ENCODE measurements at places on chromosomes 2 and 18.

DNA sequence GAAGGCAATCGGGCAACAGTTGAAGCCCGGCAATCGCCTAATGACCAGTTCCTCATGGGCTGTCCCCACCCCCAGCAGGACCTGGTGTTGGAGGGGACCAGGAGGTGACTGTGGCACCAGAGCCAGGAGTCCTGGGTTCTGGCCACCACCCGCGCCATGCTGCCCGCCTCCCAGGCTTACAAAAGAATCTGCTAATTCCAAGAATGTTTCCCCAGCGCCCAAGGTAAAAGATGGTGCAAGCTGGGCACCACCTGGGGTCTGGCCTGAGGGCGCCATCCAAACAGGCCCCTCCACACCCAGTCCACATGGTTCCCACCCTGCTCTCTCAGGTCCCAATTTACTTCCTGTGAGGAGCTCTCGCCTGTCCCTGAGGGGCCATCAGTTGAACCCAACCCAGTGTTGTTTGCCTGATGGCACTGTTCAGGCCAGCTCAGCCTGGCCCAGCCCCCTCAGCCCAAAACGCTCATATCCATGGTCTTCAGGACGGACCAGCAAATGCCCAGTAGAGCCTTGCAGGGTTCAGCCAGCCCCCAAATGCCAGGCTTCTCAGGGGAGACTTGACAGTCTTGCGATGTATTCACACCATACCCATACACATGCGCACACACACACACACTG is 5.1 kb downstream of the SDC1 start:
- no peak for DNase-seq

GRCh38 chr18:10051877-10052631 is 138.2 kb downstream of the VAPA start:
- no peak for DNase-seq

DNA sequence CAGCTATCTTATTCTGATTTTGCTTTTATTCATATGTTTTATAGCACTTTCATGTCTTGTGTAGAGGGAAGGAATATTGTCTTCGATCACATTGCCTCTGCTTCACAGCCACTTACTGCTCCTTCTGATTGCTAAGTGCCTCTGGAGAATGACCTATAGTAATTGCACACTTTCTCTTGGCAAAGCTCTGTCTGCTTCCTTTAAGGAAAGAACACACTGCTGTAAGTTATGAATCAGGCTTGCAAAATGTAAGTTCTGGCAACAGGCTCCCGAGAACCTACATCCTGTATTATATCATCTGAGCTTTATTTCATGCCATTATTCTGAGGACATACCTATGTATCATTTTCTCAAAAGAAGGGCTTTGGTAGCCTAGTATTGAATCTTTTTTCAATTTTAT is 170.7 kb downstream of the ZNF804A start:
- no peak for DNase-seq

DNA sequence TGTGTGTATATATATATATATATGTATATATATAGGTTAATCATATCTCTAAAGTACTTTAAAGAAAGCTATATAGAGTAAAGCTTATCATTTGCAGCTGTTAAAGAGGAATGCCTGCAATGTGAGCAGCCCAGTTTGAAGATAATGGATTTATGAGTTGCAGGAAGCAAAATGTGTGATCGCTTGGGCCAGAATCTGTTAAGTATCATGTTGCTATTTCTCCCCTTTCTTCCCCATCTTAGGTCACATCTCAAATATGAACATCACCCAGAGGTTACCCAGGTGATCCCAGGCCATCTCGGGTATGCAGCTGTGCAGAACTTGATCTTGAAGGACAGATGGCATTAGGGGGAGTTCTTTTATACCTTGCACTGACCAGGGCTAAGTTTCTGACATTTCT is 316.5 kb downstream of the MTX2 start:
- DNase-seq, result no peak

- no peak for DNase-seq
Measured at GRCh38 chr18:76054156-76054555, 440.9 kb downstream of the ZNF516 start.

DNA sequence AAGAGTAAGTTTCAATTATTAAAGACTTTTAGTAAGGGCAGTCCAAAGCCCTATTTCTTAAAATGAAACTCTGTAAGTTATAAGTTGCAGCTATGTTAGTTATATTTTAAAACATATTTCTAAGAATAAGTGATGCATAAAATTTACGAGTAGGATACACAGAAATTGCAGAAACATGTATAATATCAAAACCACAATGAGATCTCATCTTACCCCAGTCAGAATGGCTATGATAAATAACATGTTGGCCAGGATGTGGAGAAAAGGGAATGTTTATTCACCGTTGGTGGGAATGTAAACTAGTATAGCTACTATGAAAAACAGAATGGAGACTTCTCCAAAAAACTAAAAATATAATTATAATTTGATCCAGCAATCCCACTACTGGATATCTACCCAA is 201.2 kb downstream of the CBLN2 start:
- DNase-seq, result no peak

GRCh38 chr2:76613330-76613729 is 902.6 kb upstream of the GCFC2 start:
- no peak for DNase-seq

- DNase-seq, result no peak
Measured at GRCh38 chr2:15588329-15588919, 3.2 kb upstream of the DDX1 start.

GRCh38 chr2:172489681-172490080 is 62.3 kb downstream of the ITGA6 start:
- no peak for DNase-seq

GRCh38 chr2:23411752-23412431 is 26.9 kb downstream of the KLHL29 start:
- DNase-seq, result no peak

- no peak for DNase-seq
Measured at GRCh38 chr2:182197529-182197928, 211.9 kb downstream of the PPP1R1C start.

DNA sequence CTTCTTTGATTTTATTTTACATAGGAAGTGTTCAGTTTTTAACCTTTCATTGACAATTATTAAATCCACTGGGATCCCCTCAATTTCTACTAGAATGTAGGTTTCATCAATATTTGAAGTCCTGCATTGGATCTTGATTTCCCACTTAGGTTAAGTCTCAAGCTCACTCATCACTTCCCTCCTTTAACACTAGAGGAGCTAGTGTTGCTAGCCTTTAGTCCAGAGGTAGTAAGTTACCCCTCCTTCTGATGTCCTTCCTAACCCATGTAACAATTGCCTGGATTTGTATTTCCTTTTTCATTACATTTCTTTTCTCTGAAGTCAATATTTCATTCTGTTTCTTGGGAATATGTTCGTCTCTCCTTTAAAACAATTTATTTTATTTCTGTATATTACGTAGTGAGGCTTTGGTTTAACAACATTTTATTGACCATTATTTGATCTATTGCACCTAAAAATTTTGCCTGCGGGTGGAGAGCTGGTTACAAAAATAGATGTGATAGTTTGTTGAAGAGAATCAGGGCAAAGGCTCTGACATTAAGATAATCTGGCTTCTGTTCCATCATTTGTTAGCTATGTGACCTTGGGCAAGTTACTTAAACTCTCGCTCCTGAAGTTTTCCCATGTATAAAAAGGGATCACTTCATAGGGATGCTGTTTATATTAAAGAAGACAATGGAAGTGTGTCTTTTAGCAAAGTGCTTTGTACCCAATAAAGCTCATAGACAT is 833.0 kb downstream of the SLC4A3 start:
- no peak for DNase-seq

- DNase-seq, result no peak
Measured at GRCh38 chr2:214127571-214127970, 283.3 kb upstream of the VWC2L start.

- no peak for DNase-seq
Measured at GRCh38 chr18:22563164-22563583, 145.5 kb upstream of the CTAGE1 start.

DNA sequence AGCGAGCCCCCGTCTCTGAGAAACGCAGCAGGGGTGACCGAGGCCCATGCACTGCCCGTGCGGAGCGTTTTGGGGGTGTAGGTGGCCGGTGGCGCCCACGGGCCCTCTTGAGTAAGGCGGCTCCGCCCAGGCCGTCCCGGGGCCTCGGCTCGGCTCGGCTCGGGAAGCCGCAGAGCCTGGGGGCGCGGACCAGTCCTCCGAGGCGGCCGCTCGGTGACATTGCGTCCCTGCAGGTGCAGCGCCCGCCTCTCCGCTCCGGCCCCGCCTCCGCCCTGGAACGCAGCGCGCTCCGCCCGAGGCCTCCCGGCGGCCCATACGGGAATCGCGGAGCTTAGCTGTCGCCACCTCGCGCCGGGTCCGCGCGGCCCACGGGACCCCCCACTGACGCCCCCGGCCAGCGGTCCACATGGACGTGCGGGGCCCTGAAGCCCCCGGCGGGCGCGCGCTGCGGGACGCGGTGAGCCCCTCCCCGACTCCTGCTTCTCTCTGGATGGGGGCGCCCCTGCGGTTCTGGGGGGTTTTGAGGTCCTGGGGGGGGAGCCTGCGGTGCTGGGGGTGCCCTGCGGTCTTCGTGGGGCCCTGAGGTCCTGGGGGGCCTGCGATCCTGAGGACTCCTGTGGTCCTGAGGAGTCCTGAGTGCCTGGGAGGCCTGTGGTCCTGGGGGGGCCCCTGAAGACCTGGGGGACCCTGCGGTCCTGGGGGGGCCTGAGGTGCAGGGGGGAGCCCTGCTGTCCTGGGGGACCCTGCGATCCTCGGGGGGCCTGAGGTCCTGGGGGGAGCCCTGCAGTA is at the start of gene HSBP1L1:
HSBP1L1 (plus strand) TSS at position 314 of the 789 bp plus-strand sequence; CDS start at position 407, 93 bp downstream.
- DNase-seq, result no peak

DNA sequence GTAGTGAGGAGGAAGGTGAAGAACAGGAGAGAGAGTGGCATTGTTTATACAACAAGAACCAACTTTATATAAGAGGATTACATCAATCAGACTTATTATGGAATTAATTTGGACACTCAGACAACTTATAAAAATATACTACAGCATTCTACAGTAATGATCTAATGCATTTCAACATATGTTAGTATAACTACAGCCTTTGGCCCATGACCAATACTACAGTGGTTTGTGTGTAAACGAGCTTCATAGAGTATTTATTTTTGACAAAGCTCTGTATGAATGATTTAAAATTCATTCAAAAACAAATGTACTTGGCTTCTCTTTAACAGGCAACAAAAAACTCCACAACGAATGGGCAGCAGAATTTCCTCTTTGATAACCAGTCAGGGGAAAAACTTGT is 72.8 kb downstream of the ZNF521 start:
- DNase-seq, result no peak

- DNase-seq, result no peak
Measured at GRCh38 chr2:175372704-175373701, 191.5 kb upstream of the ATP5MC3 start.

DNA sequence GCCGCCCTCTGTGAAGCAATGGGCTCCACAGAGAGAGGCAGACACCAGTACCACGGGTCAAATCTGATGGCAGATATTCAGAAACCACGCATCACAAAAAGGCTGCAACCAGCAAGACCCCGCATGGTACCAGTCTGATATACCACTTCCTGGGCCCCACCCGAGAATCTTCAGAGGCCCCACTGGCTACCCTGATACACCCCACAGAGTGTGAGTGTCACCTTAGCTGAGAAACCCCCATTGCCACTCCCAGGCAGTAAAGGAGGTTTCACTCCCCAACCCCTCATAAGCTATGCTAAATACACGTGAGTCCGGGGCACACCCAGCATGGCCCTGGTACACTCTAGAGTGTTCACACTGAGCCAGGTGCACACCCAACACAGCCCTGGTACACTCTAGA is 160.0 kb downstream of the EIPR1 start:
- no peak for DNase-seq

DNA sequence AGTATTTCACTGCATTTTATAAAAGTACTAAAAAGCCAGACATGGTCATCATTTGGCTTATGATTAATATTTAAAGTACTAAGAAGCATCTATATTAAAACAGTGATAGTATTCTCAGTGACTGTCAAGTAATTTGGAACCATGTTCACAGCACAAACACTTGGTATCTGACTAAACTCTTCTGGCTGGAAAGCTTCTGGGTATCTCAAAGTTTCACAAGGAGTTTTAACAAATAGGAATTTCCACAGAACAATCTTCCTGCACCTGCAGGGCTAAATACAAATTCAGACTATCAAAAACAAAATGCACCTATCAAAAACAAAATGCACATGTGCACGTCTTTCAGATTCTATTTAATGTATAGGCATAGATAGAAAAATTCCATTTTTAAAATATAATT is 158.8 kb downstream of the L3MBTL4 start:
- no peak for DNase-seq

DNA sequence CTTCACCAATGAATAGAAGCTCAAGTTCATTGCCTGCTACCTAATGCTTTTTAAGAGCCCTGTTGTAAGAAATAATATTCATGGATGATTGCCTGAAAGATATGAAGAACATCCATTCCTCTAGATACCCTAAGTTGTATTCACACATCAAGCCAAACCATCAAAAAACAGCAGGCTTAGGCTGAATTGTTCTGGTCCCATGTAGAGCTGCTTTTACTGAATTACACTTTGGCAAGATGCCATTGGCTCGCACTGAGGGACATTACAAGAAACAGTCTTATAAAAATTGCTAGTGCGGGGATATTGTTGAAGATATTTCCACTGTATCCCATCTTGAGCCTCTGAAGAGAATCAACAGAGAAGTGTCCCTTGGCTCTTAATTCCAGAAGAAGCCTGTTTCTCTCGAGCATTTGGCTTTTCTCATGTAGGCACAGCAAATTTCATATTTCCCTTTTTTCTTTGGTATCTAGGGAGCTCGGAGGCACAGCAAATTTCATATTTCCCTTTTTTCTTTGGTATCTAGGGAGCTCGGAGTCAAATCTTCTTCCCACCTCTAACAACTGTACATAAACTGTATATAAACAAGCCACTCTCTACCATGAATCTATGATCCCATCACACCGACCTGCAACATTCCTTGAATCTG is 107.5 kb downstream of the COLEC12 start:
- no peak for DNase-seq

DNA sequence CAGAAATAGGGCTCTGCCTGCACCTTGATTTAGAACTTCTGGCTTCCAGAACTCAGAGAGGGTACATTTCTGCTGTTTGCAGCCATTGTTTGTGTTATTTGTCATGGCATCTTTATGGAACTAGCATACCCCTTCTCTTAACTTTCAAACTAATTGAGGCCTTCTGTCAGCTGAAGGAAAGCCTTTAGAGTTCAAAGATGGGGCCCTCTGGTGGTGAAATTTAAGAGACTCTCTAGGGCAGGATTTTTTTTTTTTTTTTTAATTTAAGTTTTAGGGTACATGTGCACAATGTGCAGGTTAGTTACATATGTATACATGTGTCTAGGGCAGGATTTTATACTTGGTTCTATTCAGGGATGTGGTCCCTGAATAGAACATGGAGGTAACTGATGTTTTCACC is 260.6 kb upstream of the LINC00305 start:
- no peak for DNase-seq

All from stimulated activated CD4-positive, alpha-beta T cell treated with anti-CD3 and anti-CD28 coated beads, Interleukin-1b, Interleukin-23, amount 100 ng/mL, for 1 hour (primary cell).